ENCODE measurements at places on chromosomes 11 and 22.

- DNase-seq = no peak
These were observed 49.0 kb downstream of the SC5D start for GRCh38 chr11:121341609-121342008.

DNA sequence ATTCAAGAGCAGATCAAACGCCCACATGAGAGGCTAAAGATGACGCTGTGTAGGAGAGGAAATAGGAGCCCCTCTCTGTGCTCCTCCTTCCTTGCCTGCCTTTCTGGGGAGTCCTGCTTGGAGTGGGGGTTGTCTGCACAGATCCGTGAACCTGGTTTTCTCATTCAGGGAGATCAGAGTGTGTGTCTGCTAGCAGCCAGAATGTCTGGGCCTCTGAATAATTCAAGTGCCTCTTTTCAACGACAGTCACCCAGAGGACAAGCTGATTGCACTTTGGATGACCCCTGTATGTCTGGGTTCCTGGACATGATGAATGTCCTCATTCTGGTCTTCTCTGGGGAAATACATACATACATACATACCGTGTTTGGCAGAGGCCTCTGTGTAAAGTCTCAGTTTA lies 592.5 kb upstream of the B3GAT1 start:
- no peak for DNase-seq

DNA sequence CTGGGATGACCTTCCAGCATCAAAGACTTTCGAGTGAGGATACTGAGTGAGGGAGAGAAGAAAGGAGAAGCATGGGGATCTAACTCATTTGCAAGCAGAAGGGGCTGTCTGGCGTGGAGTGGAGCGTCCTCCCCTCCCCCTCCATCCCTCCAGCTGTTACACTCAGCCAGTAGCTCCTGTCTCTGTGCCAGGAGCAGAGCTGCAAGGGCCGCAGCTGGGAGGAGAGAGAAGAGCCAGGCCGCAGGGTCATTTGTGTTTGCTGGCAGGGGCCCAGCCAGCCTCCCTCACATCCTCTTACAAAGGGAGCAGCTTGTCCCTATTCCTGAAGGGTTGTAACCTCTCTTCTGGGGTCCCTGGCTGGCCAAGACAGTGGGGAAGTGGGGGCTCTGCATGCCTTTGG lies 57.9 kb downstream of the NECTIN1 start:
- no peak for DNase-seq

DNA sequence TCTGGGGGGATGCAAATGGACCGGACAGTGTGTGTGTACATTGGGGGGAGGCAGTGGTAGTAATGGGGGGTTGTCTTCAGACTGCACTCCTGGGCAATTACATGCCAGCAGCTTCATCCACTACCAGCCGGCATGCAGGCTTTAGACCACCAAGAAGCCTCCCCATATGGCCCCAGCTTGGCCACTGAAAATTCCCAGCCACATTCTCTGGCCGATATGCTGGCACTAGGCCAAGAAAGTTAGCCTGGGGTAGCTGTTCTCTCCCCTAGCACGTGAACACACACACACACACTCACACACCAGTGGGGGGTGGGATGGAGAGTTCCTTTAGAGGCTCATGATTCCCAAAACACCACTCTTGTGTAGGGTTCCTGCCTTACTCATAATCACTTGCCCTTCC lies 3.6 kb upstream of the ROBO3 start:
- DNase-seq = no peak

GRCh38 chr11:58927393-58928106 lies 11.7 kb upstream of the GLYATL1 start:
- peak; percentile 7 for DNase-seq

GRCh38 chr11:97557399-97557798 lies 1167.6 kb downstream of the JRKL start:
- no peak for DNase-seq

- DNase-seq = no peak
These were observed 65.3 kb upstream of the LINC01488 start for GRCh38 chr11:69416143-69416515.

DNA sequence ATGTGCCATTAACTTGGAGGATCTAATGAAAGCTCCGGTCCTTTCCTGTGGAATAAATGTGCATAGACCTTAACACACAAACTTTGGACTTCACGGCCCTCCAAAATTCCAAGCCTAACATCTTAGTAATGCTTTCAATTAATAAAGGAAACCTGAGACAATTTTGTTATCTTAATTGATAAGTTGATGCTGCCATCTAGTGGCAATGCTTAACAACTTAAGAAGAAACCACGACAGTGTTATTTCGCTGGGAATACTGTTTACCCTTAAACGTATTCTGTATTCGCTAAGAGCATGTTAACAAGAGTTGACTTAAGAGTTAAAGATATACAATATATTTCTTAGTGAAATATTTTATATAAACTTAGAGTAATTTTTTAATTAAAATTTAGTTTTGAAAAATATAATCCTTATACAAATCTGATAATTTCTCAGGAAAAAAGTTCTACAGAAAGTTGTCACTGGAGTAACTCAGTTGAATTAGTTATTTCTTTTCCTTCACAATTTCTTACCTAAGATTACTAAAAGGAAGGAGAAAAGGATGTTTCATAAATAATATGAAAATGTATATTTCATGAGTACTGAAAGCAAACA lies 35.0 kb upstream of the OR9G4 start:
- DNase-seq = no peak

DNA sequence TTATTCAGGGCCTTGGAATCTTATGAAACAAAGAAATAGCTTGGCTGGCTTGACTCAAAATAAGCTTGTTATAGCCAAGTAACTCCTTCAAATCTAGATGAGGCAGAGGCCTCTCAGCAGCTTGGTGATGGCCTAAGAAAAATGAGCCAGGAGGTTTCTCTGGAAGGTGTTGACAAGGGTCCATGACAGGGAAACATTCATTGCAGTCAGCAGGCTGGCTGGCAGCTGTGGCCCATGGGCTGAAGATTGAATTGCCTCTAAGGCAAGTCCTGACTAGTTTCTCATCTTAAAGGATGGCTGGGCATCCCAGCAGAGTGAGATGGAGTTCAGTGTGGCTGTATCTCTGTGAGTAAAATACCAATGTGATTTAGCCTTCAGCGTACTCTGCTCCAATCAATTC lies 441.0 kb downstream of the NELL1 start:
- DNase-seq = no peak

DNA sequence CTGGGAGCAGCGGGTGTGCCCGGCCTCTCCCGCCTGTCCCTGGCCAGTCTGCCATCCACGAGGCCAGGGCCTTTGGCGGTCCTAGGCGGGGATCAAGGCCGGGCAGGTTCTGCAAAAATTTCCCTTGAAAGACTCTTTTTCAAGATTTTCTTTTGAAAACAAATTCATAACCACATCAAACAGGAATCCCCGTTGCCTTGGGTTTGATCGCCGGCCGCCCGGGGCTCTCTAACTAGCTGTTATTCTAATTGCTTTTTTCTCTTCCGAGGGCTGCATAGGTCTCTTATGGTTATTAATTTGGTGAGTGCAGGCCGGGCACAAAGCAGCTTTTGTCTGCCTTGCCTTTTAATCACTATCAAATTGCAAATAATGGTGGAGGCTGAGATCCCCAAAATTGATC lies 42.0 kb downstream of the CDKN1C start:
- no peak for DNase-seq

GRCh38 chr11:45079075-45079444 lies 67.4 kb upstream of the PRDM11 start:
- no peak for DNase-seq

- DNase-seq = no peak
These were observed 72.9 kb upstream of the YWHAH start for GRCh38 chr22:31871480-31871879.

- no peak for DNase-seq
These were observed 15.1 kb downstream of the GDPD5 start for GRCh38 chr11:75510723-75511019.

DNA sequence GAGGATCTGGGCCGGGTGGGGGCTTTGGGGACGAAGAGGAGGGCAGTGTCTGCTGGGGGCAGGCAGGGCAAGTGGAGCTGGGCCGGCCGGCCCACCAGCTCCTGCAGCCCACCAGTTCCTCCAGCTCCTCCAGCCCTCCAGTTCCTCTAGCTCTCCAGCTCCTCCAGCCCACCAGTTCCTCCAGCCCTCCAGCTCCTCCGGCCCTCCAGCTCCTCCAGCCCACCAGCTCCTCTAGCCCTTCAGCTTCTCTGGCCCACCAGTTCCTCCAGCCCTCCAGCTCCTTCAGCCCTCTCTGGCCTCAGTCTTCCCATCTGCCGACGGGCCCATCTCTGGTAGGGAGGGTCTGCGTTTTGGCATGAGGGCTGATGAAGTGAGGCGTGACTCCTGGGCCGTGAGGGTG lies 9.2 kb upstream of the CCDC188 start:
- no peak for DNase-seq

GRCh38 chr11:104999721-105000120 lies 23.2 kb downstream of the CASP5 start:
- DNase-seq = no peak

- no peak for DNase-seq
These were observed 3.6 kb downstream of the POLDIP3 start for GRCh38 chr22:42611051-42611450.

DNA sequence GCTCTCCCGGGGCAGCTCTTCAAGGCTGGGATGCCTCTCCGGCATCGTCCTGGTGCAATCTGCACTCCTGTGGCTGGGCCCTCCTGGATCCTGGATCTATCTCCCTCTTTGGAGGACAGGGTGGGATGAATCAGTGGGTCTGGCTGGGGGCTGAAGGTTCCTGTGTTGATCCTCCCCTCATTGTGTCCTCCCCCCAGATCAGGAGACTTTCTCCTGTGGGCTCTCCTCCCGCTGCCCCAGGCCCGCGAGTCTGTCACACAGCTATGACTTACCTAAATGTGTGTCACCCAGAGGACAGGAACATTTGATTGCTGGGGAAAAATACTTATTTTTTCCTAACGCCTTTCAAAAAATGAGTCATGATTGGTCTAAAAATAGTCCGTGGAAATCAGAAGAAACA lies 106.8 kb upstream of the NECTIN1 start:
- no peak for DNase-seq

GRCh38 chr22:19103880-19104821 lies 18.1 kb downstream of the DGCR2 start:
- no peak for DNase-seq

- no peak for DNase-seq
These were observed 121.3 kb downstream of the APOL5 start for GRCh38 chr22:35838855-35839576.

GRCh38 chr11:117100556-117100955 lies 2.3 kb upstream of the SIK3 start:
- no peak for DNase-seq

- DNase-seq = no peak
These were observed 26.0 kb downstream of the POU2AF3 start for GRCh38 chr11:111324277-111324720.

- no peak for DNase-seq
These were observed 53.2 kb downstream of the MN1 start for GRCh38 chr22:27748349-27748748.

DNA sequence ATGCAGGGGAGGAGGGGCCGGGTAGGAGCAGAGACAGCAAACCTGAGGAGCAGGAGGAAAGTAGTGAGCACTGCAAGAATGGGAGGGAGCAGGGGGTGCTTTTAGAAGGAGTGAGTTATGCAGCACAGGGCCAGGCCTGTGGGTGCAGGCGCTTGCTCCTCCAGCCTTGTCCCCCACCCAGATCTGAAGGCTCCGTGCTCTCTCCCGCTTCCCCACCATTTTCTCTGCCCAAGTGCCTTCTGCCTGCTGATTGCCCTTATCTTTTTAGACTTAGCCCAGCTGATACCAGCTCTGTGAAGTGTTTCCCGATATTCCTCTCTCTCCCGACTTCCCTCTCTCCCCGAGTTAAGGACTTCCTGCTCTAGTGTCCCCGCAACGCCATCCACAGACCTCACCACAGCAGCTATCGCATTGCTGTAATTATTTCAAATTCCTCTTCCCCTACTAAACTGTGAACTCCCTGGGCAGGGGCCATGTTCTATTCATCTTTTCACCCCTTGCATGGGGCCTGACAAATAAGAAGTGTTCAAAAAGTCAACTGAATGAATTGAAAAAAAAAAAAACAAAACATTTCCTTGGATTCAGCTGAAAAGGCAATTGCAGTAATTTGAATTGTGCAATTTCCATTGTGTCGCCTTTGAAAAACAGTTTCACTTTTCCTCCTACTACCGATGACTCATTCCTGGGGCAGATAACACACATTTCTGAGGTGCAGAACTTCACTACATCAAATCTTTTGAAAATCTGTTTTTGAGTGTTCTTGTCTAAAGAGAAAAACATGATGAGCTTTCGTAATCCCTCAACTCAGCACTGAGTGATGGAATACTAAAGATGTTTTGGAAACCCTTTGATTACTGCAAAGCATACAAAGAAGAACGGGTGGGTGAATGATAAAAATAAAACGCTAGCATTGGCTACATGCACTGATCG lies 69.7 kb upstream of the BMAL1 start:
- DNase-seq = peak; percentile 14

DNA sequence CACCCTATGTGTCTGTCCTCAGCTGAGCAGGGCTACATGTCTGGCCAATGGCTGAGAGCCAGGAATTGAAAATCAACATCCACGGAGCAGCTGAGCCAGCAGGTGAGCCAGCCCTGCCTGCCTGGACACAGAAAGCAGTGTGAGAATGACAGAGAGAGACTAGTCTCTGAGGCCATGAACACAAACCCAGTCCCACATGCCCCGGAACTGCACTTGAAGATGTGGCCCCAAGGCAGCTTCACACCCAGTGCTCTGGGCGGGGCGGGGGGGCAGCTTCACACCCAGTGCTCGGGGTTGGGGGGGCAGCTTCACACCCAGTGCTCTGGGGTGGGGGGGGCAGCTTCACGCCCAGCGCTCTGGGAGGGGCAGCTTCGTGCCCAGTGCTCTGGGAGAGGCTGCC lies 37.6 kb downstream of the TRMU start:
- no peak for DNase-seq

DNA sequence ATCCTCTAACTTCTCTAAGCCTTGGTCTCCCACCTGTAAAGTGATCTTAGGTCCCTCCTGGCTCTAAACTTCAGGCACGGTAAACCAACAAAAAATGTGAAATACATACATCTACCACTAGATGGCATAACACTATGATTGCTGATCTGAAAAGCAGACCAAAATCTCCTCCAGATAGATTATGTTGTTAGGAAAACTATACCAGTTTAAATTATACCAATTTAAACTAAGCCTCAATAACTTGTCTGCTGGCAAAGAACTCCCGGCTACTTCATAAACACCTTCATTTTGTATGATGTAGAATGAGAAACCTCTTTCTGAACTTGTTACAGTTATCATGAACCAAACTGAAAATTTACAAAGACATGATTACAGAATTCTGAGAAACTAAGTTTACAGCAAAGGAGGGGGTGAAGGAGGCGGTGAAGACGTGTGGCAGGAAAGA lies 85.9 kb downstream of the SBF2 start:
- no peak for DNase-seq

- no peak for DNase-seq
These were observed 10.6 kb downstream of the TMPRSS13 start for GRCh38 chr11:117918366-117919255.

Measured in activated CD4-positive, alpha-beta T cell treated with anti-CD3 and anti-CD28 coated beads for 4 hours (primary cell).